ENCODE measurements at places on chromosomes 3 and 15.

- DNase-seq: no peak
Measured at GRCh38 chr3:120416868-120417267, 33.9 kb downstream of the FSTL1 start.

- no peak for DNase-seq
Measured at GRCh38 chr3:105511031-105511430, 144.3 kb downstream of the ALCAM start.

GRCh38 chr3:152269831-152270734, 1.4 kb downstream of the MBNL1 start:
- peak; percentile 24 for DNase-seq

DNA sequence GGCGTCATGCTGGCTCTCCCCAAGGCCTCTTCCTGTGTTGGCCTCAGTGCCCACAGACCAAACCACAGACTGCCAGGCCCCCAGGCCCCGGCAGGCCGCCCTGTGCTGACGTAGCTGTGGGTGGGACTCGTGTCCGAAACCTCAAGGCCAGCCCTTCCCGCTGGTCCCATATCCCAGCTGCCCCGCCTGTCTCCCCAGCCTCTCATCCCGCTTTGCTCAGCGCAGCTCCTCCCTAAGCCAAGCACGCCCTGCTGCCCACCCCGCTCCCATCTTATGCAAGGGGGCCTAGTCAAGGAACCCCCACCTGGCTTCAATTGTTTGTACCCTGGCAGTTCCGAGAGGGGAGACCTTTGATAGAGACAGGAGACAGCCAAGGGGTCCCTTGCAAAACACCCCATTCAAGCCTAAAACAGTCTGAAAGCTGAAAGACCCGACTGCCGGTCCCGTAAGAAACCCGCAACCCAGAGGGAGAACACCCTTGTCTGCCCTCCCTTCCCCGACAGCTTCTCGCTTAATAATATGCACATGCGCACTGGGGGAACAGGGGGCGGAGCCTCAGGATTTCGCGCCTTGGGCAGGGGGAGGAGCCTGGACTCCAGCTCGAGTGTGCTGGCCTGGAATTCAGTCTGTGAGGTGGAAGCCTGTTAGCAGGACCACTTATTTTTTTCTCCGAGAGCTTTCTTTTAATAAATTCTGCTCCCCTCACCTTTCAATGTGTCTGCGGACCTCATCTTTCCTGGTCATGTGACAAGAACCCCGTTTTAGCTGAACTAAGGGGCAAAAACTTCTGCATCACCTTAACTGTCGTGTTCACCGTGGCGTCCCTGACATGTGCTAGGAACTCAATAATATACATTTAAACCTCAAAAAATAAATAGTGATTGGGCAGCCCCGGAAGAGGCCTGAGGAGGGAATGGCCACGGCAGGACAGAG, 17.2 kb downstream of the TNFAIP8L3 start:
- DNase-seq: no peak

- DNase-seq: no peak
Measured at GRCh38 chr15:66860844-66861243, 158.8 kb downstream of the SMAD6 start.

Data from AG04449 (cell line).